ENCODE measurements at places on chromosomes 12 and 14.

DNA sequence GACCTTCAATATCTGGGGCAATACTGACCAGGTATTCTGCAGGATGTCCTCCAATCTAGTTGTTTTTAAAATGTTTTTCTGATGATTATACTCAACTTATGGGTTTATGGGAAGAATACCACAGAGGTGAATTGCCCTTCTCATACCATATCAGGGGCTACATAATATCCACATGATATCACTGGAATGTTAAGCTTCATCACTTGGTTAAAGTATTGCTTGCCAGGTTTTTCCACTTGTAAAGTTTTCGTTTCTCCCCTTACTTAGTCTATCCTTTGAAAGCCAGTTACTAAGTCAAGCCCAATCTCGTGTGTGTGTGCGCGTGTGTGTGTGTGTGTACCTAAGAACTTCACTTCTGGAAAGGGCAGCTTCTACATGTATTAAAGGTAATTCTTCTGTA, 980.9 kb upstream of the FBXO33 start:
- peak; percentile 96 for DNase-seq

GRCh38 chr14:102853648-102854047, 68.8 kb upstream of the AMN start:
- DNase-seq, result no peak

DNA sequence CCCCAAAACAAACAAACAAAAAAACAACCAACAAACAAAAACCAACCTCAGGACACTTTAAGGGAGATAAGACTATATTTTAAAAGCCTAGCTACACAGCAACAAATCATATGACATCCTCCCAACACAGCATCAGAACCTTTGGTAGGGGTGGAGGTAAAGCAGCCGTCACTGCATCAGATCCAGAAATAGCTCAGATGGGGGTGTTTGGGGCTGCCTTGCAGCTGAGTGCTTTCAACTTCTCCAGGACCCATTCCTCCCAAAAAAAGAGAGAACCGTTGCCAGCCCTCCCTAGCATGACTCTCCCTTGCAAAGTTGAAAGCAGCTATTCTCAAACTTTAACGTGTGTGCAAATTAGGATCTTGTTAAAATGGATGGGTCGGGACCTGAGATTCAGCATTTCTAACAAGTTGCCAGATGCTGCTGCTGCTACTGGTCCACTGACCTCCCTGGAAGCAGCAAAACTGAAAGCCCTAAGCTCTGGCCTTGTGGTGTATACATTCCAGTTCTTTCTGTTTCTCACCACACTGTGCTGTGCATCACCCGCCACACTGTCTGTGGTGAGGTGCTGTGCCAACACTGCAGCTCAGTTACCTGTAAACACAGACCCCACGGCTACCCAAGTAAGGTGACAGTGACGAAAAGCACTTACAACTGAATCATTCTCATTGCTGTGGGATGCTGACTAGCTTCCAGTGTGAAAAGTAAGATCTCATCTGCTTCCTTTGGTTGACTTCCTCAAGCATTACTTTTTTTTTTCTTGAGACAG, 54.0 kb downstream of the SLC38A1 start:
- no peak for DNase-seq

DNA sequence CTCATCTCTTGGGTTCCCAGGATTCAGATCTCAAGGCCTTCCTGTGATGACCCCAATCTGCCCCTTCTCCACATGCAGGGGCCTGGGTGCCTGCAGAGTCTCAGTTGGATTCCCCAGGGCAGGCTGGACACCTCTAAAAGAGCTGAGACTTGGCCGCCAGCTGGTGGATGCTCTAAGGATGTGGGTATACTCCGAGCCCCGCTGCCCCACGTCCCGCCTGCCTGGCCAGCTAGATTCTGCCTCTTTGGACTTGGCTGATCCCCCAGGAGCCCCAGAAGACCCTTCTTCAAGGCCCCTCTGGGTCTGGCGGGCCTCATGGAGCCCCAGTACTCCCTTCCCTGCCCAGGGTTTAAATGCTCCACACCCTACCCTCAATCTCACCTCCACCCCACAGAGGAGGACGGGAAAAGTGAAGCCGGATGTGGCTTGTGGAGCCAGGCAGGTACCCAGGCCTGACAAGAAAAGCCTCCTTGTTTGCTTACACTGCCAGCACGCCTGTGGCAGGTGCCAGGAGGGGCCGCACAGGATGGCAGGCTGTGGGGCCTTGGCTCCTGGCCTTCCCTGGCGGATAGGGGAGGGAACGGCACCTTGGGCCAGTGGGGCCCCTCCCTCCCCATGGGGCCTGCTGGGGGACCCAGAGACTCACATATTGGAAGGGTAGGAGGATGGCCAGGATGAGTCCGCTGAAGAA, 15.1 kb downstream of the FAIM2 start:
- no peak for DNase-seq

- no peak for DNase-seq
Observed at GRCh38 chr14:104322531-104323366, 184.4 kb downstream of the KIF26A start.

Measured in retinal pigment epithelial cell (primary cell).